ENCODE measurements at places on chromosomes 11 and 22.

- no peak for DNase-seq
Measured at GRCh38 chr11:98771791-98772190, 249.0 kb upstream of the CNTN5 start.

- DNase-seq, result no peak
Measured at GRCh38 chr11:12577725-12578644, 96.2 kb upstream of the TEAD1 start.

DNA sequence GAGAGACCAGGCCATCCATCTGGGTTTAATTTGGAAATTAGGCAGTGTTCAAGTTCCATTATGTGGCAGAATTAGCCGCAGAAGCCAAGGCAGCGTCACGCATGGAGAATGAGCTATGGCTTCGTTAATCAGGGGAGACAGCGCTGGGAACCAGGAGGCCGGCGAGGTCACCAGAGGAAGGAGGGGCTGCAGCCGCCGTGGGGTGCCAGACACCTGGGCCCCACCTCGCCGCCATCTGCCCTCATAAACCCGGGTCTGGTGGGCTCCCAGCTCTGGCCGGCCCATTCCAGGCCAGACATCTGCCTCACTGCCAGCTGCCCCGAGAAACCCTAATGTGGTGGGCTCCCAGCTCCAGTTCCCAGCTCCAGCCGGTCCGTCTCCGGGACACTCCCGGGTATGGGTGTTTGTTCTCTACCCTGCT lies 676.9 kb downstream of the BRD1 start:
- DNase-seq, result no peak

DNA sequence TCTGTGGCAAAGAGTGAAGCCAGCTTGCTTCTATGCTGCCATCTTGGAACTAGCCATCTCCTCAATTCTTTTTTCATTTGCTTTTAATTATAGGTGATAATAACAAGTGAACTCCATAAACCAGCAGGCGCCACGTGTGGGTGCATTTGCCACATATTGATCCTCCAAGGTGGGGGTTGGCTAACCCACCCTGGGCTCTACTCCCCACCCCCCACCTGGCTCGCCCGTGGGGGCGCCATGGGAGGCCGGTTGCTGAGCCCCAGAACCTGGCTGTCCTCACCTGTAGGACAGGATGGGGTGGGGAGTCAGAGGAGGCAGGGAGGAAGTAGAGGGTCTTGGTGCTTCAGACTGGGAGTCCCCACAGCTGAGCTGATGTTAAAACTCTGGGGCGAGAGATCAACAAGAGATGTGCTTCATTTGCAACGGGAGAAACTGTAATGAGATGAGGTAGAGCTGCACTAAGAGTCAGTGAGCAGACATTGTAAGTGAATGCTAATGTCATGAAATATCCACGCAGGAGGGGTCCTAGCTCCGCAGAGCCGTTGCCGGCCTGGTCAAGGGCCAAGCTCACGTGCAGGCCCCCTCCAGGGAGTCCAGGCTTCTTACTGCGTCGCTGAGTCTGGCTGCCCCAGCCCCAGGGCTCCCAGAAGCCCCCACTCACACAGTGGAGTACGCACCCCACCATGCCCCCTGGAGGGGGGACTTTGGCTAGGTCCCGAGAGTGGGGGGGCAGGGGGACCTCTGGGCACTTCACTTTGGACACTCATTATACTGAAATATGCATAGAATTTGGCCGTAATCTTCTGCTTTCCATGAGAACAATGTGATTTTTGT lies 59.4 kb downstream of the BRD1 start:
- no peak for DNase-seq

DNA sequence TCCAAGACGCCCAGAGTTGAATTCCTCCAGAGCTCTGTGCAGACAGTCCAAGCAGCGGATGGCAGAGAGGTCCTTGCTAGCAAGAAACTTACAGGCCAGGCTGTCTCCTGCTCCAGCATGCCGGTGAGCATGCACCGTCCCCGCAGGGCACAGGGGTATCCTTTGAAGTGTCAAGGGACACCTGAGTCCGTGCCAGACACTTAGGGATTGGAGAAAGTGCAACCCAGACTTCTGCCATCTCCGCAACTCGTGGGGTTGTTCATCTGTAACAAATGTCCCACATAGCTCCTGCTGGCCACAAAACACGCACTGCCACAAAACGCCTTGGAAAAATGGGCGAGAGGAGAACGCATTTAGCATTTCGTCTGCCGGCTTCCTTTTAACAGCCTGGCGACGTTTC lies 13.3 kb downstream of the TSPO start:
- no peak for DNase-seq

- DNase-seq, result no peak
Measured at GRCh38 chr11:17385492-17385891, 3.0 kb downstream of the KCNJ11 start.

GRCh38 chr11:65380460-65381119 lies 1.9 kb downstream of the SLC25A45 start:
- DNase-seq, result no peak

- no peak for DNase-seq
Measured at GRCh38 chr11:57196596-57196995, 14.8 kb downstream of the LRRC55 start.

- no peak for DNase-seq
Measured at GRCh38 chr11:119839476-119840133, 110.6 kb upstream of the NECTIN1 start.

GRCh38 chr11:100923555-100923954 lies 206.1 kb downstream of the PGR start:
- no peak for DNase-seq

DNA sequence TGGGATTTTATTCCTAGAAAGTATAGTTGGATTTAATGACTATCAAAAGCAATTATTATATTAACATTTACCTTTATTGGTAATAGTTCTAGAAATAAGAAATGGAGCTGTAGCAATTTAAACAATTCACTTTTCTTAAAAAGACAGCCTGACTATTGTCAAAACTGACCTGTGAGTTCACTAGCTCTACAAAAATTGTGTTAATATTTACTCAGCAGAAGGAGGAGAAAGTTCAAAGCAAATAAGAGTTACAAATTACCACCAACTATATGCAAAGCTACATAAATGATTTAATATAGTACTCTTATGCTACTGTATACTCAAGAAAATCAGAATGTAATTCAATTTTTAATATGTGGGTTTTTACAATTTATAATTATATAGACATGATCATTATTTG lies 310.0 kb downstream of the DCDC1 start:
- DNase-seq, result no peak

DNA sequence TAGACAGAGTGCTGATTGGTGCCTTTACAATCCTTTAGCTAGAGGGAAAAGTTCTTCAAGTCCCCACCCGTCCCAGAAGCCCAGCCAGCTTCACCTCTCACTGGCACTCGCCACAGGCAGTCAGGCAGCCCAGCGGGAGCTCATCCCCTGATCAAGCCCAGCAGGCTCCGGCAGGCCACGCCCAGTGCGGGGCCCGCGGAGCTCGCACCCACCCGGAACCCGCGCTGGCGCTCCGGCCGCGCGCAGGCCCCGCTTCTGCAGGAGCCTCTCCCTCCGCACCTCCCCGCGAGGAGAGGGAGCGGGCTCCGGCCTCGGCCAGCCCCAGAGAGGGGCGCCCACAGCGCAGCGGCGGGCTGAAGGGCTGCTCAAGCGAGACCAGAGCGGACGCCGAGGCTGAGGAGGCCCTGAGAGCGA lies 202.4 kb upstream of the PDGFD start:
- DNase-seq, result no peak

DNA sequence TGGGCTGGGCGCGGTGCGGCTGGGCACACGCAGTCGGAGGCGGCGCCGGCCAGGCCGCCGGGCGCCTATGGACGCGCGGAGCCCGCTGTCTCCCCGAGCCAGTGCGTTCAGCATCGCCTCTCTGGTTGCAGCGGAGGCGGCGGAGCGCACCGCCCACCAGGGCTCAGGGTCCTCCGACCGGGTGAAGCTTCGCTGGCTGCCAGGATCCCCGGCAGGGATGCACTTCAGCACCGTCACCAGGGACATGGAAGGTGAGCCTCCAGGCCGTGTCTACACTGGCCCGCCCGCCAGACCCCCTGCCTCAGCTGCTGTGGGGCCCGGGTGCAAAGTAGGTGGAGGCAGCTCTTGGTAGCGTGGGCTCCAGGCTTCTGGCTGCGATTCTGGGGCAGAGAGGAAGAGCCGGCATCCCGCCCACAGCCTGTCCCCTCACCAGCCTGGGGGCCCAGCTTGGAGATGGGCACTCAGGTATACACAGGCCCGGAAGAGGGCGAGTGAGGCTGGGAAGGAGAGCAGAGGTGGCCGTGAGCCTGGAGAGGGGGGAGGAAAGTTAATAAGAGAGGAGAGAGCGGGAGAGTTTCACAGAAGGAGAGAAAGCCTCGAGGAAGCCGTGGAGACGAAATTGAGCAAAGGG lies 1.0 kb upstream of the TBX1 start:
- DNase-seq, result no peak

GRCh38 chr11:113286509-113287497 lies 27.6 kb upstream of the TTC12 start:
- DNase-seq, result no peak

DNA sequence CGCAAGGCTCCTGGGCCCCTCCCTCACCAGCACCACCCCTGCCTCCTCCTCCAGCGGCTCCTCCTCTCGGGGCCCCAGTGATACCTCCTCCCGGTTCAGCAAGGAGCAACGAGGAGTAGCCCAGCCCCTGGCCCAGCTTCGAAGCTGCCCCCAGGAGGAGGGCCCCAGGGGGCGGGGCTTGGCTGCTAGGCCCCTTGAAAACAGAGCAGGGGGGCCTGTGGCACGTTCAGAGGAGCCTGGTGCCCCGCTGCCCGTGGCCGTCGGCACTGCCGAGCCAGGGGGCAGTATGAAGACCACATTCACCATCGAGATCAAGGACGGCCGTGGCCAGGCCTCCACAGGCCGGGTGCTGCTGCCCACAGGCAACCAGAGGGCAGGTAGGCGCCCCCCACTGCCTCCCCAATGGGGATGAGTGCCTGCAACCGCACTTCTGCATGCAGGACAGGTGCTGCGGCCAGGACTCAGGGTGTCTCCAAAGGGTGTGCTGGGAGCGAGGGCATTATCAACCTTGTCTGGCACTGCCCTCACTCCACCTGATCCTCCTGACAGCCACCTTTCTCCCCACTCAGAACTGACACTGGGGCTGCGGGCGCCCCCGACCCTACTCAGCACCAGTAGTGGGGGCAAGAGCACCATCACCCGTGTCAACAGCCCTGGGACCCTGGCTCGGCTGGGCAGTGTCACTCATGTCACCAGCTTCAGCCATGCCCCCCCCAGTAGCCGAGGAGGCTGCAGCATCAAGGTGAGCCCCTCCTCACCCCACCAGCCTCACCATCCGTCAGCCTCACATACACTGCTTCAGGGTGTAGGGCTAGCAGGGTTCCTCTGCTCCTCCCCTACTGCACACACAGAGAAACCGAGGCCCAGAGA lies 10.2 kb downstream of the SMTN start:
- DNase-seq, result no peak

GRCh38 chr22:37979782-37980181 lies 4.6 kb downstream of the SOX10 start:
- DNase-seq, result no peak

- DNase-seq, result no peak
Measured at GRCh38 chr11:72668629-72669347, 5.4 kb downstream of the PDE2A start.

- DNase-seq, result no peak
Measured at GRCh38 chr11:92779746-92780145, 189.7 kb upstream of the MTNR1B start.

DNA sequence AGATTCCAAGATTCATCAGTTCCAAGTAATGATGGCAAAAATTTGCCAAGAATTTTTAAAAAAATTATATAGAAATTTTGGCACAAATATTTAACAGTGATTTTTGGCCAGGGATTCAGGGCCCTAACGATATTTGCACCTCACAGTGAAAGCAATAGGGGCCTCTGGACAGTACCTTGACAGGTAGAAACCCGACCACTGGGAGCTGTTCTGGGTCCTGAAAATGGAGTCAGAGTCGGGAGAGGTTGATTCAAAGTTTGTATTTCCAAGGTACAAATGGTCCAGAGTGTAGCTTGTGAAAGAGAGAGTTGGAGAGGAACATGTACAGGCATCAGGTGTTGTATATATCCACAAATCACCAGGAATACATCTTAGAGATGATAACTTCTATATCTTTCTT lies 41.6 kb downstream of the MRGPRX2 start:
- no peak for DNase-seq

GRCh38 chr11:64870893-64871466 lies 7.4 kb downstream of the EHD1 start:
- DNase-seq, result no peak

- DNase-seq, result no peak
Measured at GRCh38 chr11:69094915-69095290, 46.2 kb downstream of the TPCN2 start.

DNA sequence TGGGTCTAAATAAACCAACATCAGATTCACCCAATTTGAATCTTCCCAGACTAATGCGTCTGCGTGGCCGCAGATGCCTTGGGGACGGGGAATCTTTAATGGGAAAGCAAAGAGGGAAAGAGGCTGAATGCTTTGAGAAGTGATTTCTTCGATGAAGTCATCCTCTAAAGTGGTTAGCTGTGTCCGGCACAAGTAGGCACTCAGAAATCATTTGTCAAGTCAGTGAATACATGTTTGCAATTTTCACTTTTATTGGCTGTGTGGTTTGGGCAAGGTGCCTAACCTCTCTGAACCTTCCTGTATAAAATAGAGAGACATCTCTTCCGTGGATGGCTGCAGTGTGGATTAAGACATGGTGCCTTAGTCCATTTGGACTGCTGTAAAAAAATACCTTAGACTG lies 19.7 kb upstream of the IFT27 start:
- no peak for DNase-seq

DNA sequence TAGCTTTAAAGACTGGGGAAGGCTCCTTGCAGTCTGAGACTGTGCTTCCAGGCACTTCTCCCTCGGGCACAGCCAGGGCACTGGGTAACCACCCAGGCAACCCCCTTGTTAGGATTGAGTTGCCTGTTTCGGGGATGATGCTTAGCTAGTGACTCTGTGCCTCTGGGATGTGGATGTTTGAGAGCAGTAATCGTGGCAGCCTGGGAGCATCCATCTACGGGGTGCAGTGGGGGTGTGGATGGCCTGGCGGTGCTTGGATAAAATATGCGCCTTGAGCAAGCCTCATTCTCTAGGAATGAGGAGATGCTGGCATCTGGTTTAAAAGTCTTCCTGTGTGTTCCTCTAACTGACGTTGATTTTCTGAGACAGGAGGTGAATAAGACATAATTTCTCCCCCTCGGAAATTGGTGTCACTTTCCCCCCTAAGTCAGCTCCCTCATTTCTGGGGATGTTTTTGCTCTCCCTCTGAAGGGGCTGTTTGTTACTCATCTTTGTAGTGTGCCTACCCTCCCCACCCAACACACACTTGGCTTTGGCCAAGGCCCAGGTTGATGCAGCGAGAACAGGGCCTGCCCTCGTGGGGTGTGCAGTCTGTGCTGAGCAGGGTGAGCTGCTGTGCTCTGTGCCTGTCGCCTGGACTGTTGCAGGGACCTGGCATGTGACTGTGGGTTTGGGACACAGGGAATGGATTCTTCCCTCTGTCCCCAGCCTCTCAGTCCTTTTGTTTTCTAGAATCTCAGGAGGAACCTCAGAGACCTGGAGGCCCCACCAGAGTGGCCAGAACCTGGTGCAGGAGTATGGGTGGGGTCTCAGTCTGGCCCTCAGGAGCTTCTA lies 2.0 kb downstream of the GNAZ start:
- no peak for DNase-seq

GRCh38 chr11:35180317-35181233 lies 41.6 kb downstream of the CD44 start:
- no peak for DNase-seq

GRCh38 chr11:131978351-131978750 lies 607.9 kb downstream of the NTM start:
- DNase-seq, result no peak

GRCh38 chr11:130457623-130458409 lies 9.4 kb downstream of the ADAMTS15 start:
- no peak for DNase-seq

GRCh38 chr22:27153386-27153785 lies 496.0 kb downstream of the MIAT start:
- DNase-seq, result no peak

- no peak for DNase-seq
Measured at GRCh38 chr11:33722590-33723234, 13.5 kb downstream of the CD59 start.

Data from stimulated activated CD8-positive, alpha-beta memory T cell treated with anti-CD3 and anti-CD28 coated beads, Interleukin-4, amount 100 ng/mL, for 4 hours (primary cell).